Thoracic aorta (tissue), 2 donors: ENCODE measurements at places on chromosomes 5 and 9.

GRCh38 chr9:529731-530130 is 311.8 kb upstream of the DMRT1 start:
- no peak for DNase-seq

DNA sequence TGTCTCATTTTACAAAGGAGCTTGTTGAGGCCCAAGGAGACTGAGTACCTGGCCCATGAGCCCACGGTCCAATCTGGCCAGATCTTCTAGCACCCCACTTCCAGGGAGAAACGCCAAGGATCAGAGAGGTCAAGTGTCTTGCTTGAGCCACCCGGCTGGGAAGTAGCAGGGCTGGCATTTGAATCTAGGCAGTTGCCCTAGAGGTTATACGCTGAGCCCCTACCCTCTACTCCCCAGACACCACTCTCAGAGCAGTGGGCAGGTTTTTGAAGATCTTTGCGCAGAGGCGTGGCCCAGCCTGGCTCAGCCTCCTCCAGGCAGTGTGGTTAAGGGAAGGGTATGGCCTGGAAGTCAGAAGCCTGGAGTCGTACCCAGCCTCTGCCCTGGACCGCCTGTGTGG is 5.8 kb upstream of the NUP214 start:
- DNase-seq = no peak

- DNase-seq = no peak
Observed at GRCh38 chr5:17314907-17315471, 97.6 kb downstream of the BASP1 start.

- no peak for DNase-seq
Observed at GRCh38 chr9:119712325-119712724, 343.1 kb upstream of the BRINP1 start.

GRCh38 chr5:126855266-126855665 is 78.3 kb downstream of the LMNB1 start:
- DNase-seq = no peak

GRCh38 chr9:121322737-121323448 is 47.2 kb downstream of the STOM start:
- no peak for DNase-seq

DNA sequence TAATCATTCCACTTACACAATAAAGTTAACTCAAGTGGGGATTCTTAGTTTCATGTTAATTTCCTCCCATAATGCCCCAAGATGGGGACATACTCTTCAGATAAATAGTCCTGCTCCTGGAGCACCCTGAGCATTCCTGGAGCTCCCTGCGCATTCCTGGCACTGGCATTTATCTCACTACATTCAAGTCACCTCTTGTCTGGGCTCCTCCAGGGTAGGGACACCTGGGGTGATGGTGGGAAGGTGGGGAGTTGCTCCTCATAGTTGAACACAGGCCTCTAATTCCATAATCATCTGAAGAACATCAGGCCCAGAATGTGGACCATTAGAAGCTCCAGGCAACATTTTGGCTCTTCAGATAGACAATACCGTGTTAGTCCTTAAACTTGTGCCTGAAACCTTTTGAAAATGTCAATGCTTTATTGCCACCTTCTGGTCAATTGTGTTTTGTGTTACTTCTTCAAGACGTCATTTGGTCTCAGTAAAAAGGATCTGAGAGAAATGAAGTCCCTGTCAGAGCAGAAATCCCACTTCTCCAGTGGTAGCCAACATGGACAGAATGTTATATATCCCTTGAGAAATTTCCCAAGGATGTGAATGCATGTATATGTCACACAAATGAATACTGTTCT is 14.2 kb upstream of the AGGF1 start:
- no peak for DNase-seq

DNA sequence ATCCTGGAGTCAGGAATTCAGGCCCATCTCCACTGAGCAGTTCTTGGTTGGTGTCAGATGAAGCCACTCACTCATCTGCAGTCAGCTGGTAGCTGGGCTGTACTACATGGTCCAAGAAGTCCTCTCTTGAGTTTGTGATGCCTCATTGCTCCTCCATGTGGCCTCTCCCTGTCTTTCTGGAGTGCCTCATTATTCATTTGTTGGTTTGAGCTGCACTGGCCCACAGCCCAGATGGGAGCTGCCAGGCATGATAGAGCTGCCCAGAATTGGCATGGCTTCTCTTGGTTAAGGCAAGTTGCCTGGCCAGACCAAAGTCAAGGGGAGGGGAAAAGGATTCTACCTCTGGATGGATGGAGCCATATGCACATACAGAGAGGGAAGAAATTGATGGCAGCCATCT is 8.0 kb downstream of the PTCD2 start:
- no peak for DNase-seq

GRCh38 chr9:70389188-70389587 is 25.3 kb downstream of the KLF9 start:
- DNase-seq = no peak

DNA sequence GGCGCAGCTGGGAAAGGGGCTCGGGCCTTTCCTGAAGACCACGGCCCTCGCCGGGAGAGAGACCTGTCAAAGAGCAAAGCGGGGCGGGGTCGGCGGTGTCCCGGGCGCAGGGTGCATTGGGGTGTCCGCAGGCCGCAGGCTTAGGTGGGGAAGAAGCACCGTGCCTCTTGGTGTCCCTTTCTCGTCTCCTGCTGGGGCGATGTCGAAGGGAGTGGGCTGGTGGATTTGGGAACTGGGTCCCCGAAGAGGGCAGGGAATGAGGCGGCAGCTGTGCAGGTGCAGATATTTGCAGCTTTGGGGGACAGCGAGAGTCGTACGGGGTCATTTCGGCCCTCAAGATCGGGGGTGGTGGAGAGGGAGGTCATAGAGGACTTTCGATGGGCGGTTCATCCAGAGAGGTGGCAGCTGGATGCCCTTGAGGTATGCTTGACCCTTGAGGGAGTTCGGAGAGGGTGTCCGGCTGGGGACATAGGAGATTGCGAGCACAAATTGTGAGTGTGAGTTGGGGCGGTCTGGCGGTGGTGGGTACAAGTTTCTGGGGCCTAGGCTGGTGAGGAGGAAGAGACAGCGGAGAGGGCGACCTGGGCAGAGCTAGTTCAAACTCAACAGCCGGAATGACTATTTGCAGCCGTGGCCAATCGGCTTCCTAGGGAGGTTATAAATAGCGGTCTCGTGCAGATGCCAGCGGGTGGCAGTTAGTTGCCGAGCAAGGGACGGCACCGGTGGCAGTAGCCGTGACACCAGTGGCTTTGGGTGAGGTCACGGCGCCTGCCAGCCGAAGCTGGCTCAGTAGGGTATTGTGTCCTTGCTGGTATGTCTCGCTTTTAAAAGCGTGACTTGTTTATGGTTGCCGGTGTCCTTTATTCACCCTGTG is 601 bp downstream of the NNT start:
- peak; percentile 28 for DNase-seq

DNA sequence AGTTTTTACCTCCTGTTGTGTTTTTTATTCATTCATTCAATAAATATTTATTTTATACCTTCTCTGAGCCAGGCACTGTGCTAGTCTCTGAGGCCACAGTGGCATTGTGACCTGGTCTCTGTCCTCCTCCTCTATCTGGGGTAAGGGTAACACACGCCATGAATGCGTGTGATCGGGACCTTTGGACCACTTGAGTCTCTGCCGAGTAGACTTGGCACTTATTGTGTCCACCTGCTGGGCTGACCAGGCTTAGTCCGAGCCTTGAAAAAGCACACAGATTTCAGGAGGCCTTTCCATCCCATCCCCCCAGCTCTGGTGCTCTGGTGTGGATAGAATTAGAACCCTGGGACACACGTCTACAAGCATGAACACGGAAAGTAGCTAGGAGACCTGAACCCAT is 58.7 kb downstream of the ERGIC1 start:
- DNase-seq = no peak

DNA sequence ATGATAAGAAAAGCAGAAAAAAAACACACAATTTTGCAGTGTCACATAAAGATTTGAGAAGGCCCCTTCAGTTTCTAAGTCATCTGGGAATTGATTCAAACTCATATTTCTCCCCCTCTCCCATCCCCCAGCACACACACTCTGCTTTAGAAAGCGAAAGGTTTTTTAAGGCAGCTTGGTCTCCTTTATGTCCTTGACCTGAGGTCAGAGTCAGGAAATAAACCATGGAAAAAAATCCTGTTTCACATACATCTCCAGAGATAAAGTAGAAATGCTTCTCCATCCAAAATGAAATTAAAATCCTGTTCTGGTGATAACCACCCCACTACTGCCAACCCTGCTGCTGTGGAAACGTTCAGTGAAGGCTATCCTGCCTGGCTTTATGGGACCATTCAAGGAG is 52.6 kb downstream of the TMEM252 start:
- DNase-seq = no peak

DNA sequence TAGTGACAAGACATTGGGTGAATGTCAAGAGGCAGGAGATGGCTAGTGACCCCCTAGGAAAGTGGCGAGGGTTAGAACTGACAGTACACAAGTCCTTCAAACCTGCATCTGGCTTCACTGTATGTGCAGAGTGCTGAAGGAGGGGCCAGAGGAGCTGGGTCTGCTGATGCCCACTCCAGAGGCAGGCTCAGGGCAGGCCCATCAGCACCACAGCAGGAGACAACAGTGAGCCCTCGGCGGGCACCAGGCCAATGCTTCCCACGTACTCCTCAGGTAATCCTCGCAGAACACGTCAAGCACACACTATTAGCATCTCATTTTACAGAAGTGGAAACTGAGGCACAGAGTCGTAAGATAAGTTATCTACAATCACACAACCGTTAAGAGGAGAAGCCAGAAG is 76.1 kb upstream of the SH3PXD2B start:
- no peak for DNase-seq

DNA sequence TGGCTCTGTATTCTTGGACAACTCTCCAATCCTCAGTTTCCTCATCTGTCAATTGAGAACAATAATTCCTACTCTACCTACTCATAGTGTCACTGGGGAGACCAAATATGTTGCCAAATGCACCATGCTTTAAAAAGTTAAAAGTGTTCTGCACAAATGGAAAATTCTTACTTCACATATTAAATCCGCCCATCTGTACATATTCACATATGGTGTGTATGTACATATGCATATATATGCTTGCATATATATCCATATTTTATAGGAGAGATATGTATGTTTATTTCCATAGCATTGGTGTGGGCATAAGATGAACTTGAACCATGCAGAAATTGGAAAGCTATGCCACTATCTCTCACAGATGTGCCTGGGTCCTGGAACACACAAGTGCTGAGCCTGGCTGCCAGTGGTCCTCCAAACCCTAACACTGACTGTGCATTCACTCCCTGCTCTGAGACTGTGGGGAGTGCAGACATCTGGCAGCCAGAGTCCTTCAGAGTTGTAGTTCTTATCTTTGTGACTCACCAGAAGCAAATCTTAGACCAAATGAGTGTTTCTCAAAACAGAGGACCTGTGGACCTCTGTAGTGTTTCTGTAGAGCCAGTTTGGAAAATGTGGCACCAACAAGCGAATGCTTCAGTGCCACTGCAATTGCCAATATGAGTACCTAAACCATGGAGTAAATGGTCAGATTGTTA is 168.7 kb downstream of the GRIA1 start:
- DNase-seq = no peak

DNA sequence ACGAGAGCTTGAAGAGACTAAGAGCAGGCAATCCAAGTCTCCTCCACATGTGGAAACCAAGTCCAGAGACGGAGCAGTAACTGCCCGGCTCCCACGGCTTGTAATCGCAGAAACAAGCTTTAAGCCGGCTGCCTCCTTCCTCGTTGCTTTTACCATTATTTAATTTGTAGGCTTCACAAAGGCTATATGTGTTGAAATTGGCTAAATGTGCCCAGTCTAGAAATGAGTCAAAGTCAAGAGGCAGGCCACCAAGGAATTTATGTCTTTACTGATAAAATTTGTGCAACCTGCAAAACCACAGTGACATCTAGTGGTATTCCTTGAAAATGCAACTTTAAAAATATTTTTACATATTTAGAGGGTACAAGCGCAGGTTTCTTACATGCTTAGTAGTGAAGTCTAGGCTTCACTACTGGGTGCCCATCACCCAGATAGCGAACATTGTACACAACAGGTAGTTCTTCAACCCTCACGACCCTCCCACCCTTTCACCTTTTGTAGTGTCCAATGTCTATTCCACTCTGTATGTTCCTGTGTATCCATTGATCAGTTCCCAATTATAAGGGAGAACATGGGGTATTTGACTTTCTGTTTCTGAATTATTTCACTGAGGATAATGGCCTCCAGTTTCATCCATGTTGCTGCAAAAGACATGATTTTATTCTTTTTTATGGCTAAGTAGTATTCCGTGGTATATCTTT is 33.5 kb upstream of the EBF1 start:
- DNase-seq = no peak

DNA sequence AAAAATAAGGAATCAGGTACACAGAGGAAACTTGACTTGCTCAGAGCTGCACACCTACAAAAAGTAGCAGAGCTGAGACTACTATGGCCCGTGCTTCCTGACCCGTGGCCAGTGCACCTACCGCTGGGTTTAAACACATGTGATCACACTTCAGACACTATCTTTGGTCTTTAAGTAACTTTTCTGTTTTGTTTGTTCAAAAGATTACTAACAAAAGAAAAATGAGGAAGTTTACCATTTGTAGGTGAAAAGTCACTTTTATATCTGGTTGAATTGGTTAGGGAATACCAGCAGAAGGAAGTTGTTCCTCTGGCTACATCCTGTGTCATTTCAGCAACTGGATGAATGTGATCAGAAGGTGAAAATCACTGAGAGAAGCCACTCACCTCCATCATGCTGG is 6.5 kb upstream of the SYK start:
- DNase-seq = no peak

- DNase-seq = peak; percentile 8
Observed at GRCh38 chr9:110691002-110691549, 22.5 kb downstream of the MUSK start.

- no peak for DNase-seq
Observed at GRCh38 chr9:78267889-78268288, 29.0 kb upstream of the PSAT1 start.

DNA sequence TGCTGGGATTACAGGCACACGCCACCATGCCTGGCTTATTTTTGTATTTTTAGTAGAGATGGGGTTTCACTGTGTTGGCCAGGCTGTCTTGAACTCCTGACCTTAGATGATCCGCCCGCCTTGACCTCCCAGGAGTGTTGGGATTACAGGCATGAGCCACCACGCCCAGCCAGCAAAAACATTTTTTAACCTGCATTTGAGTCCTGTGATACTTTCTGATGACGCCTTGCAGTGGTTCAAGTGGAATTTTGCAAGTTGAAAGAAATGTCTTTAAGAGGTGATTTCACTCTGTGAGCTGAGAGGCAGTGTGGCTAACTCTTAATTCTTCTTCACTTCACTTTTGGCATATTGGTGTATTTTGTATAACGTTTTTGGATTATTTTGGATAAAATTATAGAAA is 9.1 kb downstream of the ANP32B start:
- DNase-seq = no peak

DNA sequence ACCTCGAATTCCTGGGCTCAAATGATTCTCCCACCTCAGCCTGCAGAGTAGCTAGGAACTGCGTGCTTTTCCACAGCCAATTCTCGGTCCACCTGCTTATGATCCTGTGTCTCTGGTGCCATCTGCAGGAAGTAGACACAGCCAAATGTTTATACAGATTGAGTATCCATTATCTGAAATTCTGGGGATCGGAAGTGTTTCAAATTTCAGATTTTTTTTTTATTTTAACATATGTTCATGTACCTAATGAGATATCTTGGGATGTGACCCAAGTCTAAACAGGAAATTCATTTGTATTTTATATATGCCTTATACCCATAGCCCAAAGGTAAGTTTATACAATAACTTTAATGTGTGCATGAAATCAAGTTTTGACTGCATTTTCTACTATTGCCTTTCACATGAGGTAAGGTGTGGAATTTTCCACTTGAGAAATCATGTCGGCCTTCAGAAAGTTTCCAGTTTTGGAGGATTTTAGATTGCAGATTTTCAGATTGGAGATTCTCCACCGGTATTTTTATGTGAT is 89.5 kb downstream of the ESM1 start:
- no peak for DNase-seq
